Nephron progenitor cell (in vitro differentiated cells): ENCODE measurements at places on chromosomes 1 and 21.
A peak's percentile ranks its signal among the peaks of the same experiment; 100 is the strongest.

DNA sequence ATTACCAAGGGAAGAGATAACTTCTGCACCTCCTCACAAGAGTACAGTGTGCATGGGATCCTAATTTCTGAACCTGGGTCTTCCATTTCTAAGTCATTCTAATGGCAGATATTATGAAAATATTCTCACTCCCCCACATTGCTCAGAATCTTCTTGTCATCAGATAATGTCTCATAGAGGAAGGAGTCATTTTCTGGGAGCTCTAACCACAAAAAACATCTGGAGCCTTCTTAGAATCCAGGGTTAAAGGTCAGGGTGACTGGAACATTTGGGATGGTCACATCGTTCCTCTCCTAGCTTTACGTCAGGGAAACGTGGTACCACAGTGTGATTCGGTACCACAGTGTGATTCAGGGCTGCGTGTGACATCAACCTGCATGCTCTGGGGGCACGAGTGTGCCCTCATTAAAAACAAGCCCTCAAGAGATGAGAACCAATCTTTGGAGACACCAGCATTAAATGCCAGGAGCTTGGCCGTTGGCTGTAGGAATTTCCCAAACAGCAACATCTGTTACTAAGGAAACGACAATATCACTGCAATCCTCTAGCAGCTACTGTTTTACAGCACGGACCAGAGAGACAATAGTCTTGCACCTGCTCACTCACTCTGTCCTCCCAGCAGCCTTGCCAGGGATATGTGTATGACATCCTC lies 179.1 kb downstream of the PSMG1 start:
- H3K4me1 ChIP-seq = peaks cover 57% of the 10 kb centered on the region
- no peaks in the 10 kb centered on the region for H3K36me3 ChIP-seq
- no peak for DNase-seq
- H3K27me3 ChIP-seq = peaks cover 2% of the 10 kb centered on the region
- H3K4me3 ChIP-seq = no peak overlapping the region

DNA sequence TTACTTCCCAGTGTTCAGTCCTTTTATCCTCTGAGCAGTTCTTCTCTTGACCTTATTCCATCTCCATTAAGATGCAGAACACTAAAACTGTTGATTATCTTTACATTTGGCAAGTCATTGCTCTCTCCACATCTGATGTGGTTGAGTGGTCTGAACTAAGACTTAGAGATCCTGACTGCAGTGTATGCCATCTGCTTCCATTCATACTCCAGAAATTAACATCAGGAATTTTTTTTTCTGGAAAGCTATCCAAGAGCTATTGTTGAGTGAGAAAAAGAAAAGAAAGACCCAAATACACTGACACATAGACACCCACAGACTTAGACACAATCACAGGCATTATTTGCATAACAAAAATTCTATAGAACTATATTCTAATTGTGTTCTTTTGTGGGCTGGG lies 3.7 kb upstream of the TRIM62 start:
- no peaks in the 10 kb centered on the region for H3K36me3 ChIP-seq
- peaks cover 7% of the 10 kb centered on the region for H3K27me3 ChIP-seq
- peaks cover 24% of the 10 kb centered on the region for H3K4me1 ChIP-seq
- no peak overlapping the region for H3K4me3 ChIP-seq
- no peak overlapping the region for H3K27ac ChIP-seq

GRCh38 chr1:22089787-22090186 lies 37.3 kb downstream of the CDC42 start:
- DNase-seq = no peak
- H3K4me3 ChIP-seq = peak overlapping the region; percentile 23
- peaks cover 53% of the 10 kb centered on the region for H3K36me3 ChIP-seq
- H3K27ac ChIP-seq = peak overlapping the region; percentile 87
- H3K27me3 ChIP-seq = no peaks in the 10 kb centered on the region
- H3K4me1 ChIP-seq = peaks cover 39% of the 10 kb centered on the region

- H3K27ac ChIP-seq = no peak overlapping the region
- DNase-seq = no peak
- peaks cover 37% of the 10 kb centered on the region for H3K4me1 ChIP-seq
- peaks cover 6% of the 10 kb centered on the region for H3K36me3 ChIP-seq
Measured at GRCh38 chr1:109388208-109388711, 9.5 kb downstream of the SORT1 start.

GRCh38 chr1:44820328-44821239 lies 12.3 kb downstream of the BTBD19 start:
- H3K36me3 ChIP-seq = peaks cover 9% of the 10 kb centered on the region
- no peak for DNase-seq
- H3K27me3 ChIP-seq = peaks cover 6% of the 10 kb centered on the region
- peak overlapping the region; percentile 100 for H3K27ac ChIP-seq

DNA sequence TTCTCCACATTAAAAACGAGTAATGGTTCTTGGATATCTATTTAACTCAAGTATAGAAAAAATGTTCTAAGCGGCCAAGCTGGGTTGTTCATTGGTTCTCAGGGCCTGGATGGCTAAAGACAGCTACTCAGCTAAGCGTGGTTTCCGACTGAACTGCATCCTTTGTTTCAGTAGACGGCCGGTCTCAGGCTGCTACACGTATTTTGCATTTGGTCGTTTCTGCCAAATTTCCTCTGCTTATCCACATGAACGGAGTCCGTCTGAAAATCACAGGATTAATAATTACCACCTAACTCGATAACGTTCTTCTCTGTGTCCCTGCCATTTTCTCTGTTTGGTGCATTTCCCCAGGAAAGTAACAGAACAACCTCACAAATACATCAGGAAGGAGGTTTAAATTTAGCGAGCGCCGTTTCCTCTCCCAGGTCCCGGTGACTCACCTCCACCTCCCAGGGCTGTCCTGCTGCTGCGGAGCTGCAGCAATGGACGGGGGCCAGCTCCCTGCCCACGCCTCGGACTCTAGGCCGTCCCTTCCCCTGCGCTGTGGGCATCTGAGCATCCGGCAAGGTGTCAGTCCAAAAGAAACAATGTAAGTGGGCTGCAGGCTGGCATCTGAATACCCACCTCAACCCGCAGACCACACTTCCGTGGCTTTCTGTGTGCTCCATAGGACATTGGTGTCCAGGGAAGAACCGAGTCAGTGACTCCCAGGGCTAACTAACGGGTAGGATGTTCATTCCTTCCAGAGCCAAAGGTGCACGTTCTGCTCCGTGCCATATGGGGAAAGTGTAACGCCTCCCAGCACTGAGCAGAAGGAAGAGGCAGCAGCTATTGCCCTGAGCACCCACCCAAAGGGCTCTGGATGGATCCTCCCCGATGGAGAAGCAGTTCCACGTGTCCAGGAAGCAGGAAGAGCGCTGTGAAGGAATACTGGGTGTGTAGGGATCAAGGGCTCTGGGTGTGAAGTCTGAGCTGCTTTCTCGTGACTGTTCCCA lies 4.1 kb upstream of the GABRD start:
- peaks cover 72% of the 10 kb centered on the region for H3K27me3 ChIP-seq
- no peaks in the 10 kb centered on the region for H3K36me3 ChIP-seq
- DNase-seq = no peak
- peaks cover 10% of the 10 kb centered on the region for H3K4me1 ChIP-seq
- no peak overlapping the region for H3K4me3 ChIP-seq

- peaks cover 4% of the 10 kb centered on the region for H3K4me1 ChIP-seq
- no peaks in the 10 kb centered on the region for H3K27me3 ChIP-seq
- H3K4me3 ChIP-seq = no peak overlapping the region
- peak overlapping the region; percentile 0 for H3K27ac ChIP-seq
- no peak for DNase-seq
Measured at GRCh38 chr1:25476186-25477097, 45.7 kb downstream of the MACO1 start.

DNA sequence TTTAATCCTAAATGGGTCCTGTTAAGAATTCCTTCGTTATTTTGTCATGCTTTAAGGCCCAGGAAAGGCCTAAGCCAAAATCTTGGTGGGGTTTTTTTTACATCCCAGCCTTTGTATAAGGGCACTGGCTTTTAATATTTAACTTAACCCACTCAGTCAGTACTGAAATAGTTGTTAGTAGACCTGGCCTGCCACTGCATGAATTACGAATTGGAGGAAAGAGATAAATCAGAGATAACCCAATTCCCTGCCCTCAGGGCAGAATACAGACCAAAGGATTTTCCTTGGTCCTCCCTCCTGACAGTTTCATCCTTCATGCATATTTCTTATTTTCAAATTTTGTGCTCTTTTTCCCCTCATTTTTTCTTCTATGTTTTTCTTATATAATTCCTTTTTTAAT lies 193.0 kb downstream of the FASLG start:
- H3K4me1 ChIP-seq = peaks cover 22% of the 10 kb centered on the region
- no peaks in the 10 kb centered on the region for H3K36me3 ChIP-seq
- H3K27me3 ChIP-seq = no peaks in the 10 kb centered on the region
- H3K4me3 ChIP-seq = no peak overlapping the region
- no peak overlapping the region for H3K27ac ChIP-seq

DNA sequence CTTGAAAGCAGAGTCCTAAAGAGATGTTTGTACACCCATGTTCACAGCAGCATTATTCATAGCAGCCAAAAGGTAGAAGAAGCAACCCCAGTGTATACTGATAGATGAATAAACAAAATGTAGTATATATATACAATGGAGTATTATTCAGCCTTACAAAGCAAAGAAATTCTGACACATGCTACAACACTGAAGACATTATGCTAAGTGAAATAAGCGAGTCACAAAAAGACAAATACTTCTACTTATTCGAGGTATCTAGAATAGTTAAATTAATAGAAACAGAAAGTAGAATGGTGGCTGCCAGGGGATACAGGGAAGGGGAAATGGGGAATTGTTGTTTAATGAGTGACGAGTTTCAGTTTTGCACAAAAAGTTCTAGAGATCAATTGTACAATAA lies 23.5 kb downstream of the COP1 start:
- peaks cover 2% of the 10 kb centered on the region for H3K4me1 ChIP-seq
- H3K27ac ChIP-seq = no peak overlapping the region
- no peaks in the 10 kb centered on the region for H3K27me3 ChIP-seq

DNA sequence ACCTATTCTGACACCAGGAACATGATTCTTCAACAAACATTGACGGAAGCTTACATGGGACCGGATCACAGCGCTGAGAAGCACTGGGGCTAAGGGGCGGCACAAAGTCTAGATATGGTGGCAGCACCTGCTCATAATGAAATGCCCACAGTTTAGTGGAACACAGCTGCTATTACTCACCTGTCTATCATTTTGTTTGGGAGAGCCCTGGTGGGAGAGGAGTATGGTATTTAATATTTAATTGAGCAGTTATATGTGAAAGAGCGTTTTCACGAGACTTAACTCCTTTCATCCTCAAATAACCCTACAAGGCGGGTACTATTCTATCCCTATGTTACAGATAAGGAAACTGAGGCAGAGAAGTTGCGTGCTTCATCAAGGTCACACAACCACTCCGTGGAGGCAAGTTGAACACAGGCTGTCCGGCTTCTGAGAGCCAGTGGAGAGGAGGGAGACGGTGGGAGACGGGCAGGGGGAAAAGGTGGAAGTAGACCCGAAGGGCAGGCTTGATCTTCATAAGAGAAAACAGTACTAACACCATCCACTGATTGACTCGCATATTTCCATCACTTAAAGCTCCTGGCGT lies 790 bp upstream of the TSNAX start:
- H3K27me3 ChIP-seq = no peaks in the 10 kb centered on the region
- H3K36me3 ChIP-seq = peaks cover 20% of the 10 kb centered on the region
- DNase-seq = no peak
- peaks cover 37% of the 10 kb centered on the region for H3K4me1 ChIP-seq
- H3K27ac ChIP-seq = peak overlapping the region; percentile 100

DNA sequence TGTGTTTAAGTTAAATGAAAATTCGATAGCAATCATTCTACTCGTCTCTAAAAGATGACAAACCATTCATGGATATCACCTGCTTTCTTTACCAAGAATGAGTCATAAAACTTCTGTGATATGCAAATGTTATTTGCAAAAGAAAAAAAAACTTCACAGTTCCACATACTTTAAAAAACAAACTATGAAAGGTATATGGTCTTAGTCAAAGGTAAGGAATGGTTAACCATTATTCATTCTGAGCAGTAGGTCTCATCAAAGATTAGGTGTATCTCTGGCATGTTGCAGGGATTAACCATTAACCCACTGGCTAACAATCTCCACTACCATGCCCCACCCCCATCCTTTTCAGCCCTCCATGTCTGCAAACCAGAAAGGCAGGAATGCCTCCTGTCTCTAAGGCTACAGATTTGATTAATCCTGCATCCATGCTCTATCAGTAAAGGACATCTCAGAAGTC lies 44.4 kb downstream of the PTPN14 start:
- no peak overlapping the region for H3K4me3 ChIP-seq
- peaks cover 71% of the 10 kb centered on the region for H3K36me3 ChIP-seq
- peaks cover 37% of the 10 kb centered on the region for H3K4me1 ChIP-seq
- H3K27ac ChIP-seq = no peak overlapping the region

GRCh38 chr1:157310401-157310800 lies 172.2 kb upstream of the ETV3 start:
- H3K27me3 ChIP-seq = peaks cover 19% of the 10 kb centered on the region
- DNase-seq = peak; percentile 9
- peaks cover 16% of the 10 kb centered on the region for H3K4me1 ChIP-seq
- no peak overlapping the region for H3K4me3 ChIP-seq
- no peak overlapping the region for H3K27ac ChIP-seq
- no peaks in the 10 kb centered on the region for H3K36me3 ChIP-seq

DNA sequence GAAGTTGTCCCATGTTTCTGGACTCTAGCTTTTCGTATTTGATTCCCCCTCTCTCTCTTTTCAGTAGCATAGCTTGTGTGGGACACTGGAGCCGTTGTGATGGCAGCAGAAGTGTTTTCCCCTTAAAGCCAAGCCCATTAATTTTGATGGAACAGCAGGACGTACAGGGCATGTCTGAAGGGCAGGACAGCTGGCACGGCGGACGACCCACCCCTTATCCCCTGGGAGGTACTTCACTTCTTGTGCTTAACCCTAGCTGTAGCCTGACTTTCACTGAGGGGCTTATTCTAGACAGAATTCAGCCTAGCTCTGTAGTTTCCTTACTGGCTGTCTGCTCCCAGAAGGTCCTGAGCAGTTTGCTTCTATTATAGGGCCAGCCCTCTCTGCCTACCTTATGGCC lies 8.6 kb upstream of the PPFIA4 start:
- peaks cover 3% of the 10 kb centered on the region for H3K27me3 ChIP-seq
- DNase-seq = no peak
- H3K36me3 ChIP-seq = peaks cover 83% of the 10 kb centered on the region
- H3K4me1 ChIP-seq = no peaks in the 10 kb centered on the region
- H3K4me3 ChIP-seq = no peak overlapping the region

GRCh38 chr1:27879374-27880082 lies 7.2 kb downstream of the THEMIS2 start:
- peaks cover 5% of the 10 kb centered on the region for H3K36me3 ChIP-seq
- no peak overlapping the region for H3K27ac ChIP-seq
- H3K27me3 ChIP-seq = no peaks in the 10 kb centered on the region
- no peak for DNase-seq

GRCh38 chr1:30882678-30883388 lies 25.7 kb downstream of the SDC3 start:
- no peaks in the 10 kb centered on the region for H3K36me3 ChIP-seq
- no peak overlapping the region for H3K27ac ChIP-seq
- peaks cover 40% of the 10 kb centered on the region for H3K4me1 ChIP-seq

GRCh38 chr1:115310581-115311473 lies 27.2 kb downstream of the NGF start:
- peaks cover 11% of the 10 kb centered on the region for H3K4me1 ChIP-seq
- peaks cover 2% of the 10 kb centered on the region for H3K27me3 ChIP-seq
- no peak for DNase-seq
- H3K27ac ChIP-seq = no peak overlapping the region
